ENCODE measurements at places on chromosomes 13 and 19.

GRCh38 chr19:46809534-46810272, 21.3 kb upstream of the SLC1A5 start:
- no peak for DNase-seq

- no peak for DNase-seq
These were observed 9.4 kb upstream of the CEACAM19 start for GRCh38 chr19:44661904-44662303.

DNA sequence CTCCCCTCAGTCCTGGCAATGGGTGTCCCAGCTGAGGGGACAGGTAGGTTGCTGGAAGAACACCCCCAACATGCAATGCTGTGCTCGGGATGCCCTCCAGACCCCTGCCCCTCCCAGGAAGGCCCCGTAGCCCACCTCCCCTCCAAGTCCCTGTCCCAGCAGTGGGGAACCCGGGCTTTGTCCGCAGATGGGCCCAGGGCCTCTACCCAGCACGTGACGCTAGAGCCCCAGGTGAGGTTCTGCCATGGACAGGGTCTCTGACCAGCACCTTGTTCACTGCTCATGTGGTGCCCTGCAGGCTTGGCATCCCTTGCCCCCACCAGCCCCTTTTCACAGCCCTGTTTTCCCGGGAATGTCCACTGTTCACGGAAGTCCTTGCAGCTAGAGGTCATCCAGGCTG, 220.0 kb upstream of the SGCG start:
- DNase-seq, result no peak

DNA sequence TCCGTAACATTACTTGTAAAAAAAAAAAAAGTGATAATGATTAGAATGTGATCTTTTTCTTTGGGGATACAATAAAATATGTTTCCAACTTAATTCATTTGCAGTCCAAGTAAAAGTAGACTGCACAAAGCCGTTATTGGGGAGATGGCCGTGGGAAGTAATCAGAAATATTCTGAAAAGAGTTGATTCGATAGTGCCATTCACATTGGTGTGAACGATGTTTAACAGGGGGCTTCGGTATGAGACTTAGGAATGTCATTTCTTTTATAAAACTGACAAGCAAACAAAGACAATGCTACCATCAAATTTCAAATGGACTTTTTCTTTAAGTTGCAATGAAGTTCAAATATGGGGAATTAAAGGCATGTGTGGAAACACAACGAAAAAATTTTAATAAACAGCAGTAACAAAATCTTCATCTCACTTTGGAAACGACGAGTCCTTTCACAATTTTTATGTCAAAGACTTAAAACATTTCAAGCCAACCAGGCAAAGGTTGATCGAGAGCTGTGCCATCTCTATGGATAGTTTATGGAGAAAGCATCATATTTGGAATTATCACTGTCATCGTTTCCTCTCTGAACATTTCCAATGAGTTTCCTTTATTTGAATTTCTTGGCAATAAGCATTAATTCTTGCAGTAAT, 1.7 kb upstream of the ZIC5 start:
- DNase-seq, result no peak

DNA sequence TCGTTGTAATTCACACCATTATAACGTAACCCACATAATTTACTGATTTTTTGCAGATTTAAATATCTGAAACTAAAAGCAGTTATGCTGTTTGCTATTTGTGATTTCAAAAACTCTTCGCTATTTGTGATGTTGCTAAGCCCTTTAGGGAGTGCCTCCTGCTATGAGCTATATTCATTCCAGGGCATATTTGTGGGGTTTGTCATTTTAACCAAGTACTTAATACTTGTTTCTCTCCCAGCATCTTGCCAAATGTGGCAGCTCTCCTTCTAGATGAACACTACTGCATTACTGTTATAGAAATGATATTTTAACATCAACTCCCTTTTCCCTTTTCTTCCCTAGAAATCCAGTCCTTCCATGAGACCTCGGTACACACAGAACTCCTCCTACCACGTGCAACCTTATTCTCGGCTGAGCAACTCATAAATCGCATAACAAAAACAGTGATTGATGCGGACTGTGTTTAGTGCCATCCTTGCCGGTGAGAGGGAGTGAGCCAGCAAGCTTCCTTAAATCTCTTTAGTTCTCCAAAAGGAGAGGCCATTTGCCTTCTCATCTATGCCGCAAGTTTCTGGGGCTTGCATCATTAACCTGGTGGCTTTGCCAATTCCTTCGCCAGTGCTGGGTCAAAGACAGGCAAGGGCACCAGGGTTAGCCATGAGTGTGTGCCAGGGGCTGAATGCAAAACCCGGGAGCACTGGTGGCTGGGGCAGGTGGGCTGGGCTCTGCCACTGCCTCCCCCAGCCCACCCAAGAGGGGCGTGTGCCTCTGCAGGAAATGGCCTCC, 33.4 kb downstream of the RFX2 start:
- DNase-seq, result no peak

DNA sequence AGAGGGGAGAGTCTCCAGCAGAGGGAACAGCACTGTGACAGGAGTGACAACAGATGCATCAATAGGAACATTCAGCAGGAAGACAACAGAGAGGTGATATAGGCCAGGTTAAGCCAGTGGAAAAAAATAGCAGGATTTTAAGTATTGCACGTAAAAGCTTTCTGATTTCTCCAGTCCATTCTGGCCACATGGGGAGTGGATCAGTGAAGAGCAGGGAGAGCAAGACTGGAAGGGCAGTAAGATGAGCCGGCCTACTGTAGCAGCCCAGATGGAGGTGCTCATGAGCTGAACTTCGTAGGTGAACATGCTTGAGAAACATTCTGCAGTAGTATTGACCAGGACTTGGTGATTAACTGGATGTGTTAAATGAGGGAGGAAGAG, 1.7 kb downstream of the UTP14C start:
- no peak for DNase-seq

GRCh38 chr13:98476106-98476505, 100.8 kb downstream of the STK24 start:
- no peak for DNase-seq

GRCh38 chr19:46131485-46132143, 7.1 kb upstream of the IGFL3 start:
- no peak for DNase-seq

- DNase-seq, result no peak
These were observed 105.0 kb downstream of the SUCLA2 start for GRCh38 chr13:47896111-47896510.

- no peak for DNase-seq
These were observed 171.3 kb downstream of the NUFIP1 start for GRCh38 chr13:44818016-44818415.
